Cerebellar nuclear complex (tissue), 1 donor: ENCODE measurements at places on chromosomes 2 and 18.

- no peak for DNase-seq
These were observed 160.7 kb upstream of the SP5 start for GRCh38 chr2:170554278-170554955.

- no peak for DNase-seq
These were observed 504.8 kb downstream of the PIK3C3 start for GRCh38 chr18:42459873-42460272.

- no peak for DNase-seq
These were observed 1.0 kb upstream of the B3GNT7 start for GRCh38 chr2:231394211-231395141.

GRCh38 chr2:240701091-240701735 is 9.5 kb downstream of the AQP12A start:
- DNase-seq = no peak

DNA sequence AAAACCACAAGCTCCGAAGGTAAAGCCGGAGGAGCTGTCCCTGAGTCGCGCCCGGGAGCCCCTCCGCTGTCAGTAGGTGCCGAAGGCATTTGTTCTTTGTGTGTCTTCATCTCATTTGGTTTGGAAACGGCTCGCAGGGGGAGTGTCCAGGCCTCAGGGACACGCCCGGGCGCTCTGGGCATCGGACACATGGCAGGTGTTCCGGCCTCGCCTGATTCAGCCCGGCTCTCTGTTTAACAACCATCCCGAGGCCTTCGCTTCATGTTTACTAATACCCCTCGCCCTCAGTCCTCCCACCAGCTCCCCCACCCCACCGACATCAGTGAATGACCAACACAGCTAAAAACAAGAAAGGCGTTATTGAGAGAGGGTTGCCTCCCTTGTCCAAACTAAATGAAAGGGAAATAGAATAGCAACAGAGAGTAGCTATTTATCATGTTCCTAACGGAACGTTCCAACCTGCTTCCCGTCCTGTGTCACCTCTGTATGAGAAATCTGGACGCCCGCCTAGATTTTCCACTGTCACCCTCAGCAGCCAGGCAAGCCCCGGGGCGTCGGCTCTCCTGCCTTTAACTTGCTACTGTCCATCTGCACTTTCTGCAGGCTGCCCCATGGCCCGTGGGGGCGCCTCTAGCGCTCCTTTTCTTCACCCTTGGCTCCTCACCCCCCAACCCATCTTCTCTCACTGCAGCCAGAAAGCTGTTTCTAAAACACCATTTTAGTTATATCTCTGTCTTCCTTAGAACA is 73.9 kb downstream of the MYCN start:
- no peak for DNase-seq

DNA sequence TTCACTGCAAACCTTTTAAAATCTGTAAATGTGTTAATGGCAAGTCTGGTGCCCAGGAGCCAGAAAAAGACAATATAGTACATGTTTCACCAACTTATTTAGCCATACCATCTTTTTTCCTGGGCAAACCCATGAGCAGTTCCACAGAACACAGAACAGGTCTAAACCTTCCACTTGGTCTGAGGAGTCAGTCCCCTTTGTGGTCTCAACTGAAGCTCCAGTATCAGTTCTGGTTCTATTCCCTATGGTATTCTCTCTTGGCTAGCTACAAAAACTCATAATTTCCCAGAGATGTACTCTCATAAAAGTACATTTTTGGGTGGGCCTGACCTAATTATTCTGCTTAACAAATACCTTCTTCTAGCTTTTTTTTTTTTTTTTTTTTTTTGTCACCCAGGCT is 31.2 kb downstream of the STK17B start:
- no peak for DNase-seq

DNA sequence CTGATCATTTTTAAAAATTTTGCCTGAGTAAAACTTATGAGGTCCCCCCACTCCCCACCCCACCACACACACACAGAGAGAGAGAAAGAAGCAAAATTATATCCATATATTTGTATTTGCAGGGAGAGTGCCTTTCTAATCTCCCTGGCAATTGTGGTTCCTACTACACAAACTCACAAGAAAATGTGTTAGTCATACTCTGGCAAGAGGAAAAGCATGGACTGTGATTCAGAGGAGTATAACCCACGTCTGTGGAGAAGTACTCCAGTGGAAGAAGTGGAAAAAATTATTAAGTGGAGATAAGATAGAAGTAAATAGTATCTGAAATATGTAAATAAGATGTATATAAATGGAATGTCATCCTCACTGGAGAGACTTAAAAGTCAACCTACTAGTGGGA is 114.0 kb downstream of the DSEL start:
- no peak for DNase-seq

GRCh38 chr2:232341739-232342126 is 36.8 kb upstream of the ALPP start:
- no peak for DNase-seq

GRCh38 chr2:124269348-124269747 is 244.3 kb downstream of the CNTNAP5 start:
- no peak for DNase-seq

DNA sequence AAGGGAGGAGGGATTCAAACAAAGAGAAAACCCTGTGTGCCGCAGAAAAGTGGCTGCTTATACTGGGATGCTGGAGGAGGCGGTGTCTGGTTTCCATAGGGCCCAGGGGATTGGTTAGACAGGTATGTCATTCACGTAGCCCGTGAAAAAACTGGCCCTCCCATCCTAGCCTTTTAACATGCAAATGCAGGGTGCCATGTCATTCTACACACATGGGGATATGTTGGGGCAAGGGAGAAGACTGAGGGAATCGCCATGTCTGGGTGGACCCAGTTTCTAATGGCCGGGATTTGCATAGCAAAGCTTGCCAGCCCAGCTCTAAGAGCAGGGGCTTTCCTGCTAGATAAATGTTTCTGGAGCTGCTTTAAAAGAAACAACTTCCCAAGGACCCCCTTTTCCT is 8.2 kb upstream of the RNU2-63P start:
- no peak for DNase-seq

DNA sequence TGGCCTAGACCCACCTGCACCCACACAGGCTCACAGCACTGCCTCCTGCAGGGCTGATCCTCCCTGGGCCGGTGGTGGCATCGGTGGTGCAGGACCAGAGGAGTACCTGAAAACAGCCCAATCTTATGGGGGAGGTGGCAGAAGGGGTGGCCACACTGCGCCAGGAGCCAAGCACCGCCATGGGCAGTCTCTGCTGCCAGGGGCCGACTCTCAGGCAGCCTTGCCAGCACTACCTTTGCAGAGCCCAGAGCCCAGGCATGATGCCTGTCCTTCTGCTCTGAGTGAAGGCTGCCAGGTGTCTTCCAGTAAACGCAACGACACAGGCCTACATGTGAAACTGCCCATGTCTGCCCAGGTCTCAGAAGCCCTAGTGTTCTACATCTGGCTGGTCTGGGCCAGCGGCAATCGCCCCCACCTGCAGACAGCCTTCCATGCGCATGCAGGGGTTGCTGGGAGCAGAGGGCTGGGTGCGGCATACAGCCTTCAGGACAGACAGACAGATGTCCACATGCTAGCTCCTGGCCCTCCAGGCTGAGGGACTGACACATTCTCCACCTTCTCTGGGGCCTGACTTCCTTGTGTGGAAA is 6.8 kb downstream of the HS6ST1 start:
- peak; percentile 72 for DNase-seq

- DNase-seq = no peak
These were observed 238.8 kb downstream of the LDLRAD4 start for GRCh38 chr18:13457327-13457726.

- no peak for DNase-seq
These were observed 90.6 kb downstream of the SEPTIN10 start for GRCh38 chr2:109523121-109523520.

DNA sequence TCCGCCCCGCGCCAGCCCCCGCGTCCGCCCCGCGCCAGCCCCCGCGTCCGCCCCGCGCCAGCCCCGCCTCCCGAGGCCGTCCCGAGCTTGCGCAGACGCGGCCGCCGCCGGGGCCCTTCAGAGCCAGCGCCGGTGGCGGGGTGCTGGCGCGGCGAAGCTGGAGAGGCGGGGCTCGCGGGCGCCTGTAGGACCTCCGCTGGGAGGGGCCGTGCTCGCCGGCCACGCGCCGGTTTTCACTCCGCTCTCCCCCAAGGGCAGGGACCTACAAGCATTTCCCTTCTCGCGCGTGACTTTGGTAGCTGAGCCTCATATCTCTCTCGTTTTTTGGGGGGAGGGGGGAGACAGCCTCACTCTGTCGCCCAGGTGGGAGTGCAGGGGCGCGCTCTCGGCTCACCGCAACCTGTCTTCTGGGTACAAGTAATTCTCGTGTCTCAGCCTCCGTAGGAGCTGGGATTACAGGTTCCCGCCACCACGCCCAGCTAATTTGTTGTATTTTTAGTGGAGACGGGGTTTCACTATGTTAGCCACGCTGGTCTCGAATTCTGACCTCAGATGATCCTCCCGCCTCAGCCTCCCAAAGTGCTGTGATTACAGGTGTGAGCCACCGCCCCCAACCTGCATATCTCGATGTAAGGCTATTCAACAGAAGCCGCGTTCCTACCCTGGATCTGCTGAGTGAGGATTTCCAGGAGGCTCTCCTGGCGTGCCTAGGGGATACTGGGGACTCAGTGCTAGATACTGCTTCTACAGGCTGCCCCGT is at the start of gene ZNF514:
ZNF514 (minus strand) TSS at position 159 of the 760 bp plus-strand sequence. CDS start 6,595 bp downstream, outside the sequence.
- no peak for DNase-seq

DNA sequence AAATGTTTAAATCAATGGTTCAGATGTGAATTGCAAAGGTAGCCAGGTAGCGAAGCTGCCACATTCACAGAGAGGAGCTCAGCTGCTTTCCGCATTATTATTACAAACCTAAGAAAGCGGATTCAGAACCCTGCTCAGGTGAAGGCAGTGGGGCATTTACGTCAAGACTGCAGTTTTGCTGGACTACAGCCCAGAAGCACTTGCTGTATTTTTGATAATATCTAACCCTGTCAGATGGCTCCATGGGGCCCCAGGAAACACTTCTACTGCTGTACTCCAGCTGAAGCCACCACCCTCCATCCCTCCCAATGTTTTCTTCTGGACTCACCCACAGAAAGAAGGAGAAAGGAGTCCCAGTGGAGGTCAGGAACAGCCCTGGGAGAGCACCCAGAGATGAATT is 96.9 kb downstream of the TPO start:
- DNase-seq = no peak

DNA sequence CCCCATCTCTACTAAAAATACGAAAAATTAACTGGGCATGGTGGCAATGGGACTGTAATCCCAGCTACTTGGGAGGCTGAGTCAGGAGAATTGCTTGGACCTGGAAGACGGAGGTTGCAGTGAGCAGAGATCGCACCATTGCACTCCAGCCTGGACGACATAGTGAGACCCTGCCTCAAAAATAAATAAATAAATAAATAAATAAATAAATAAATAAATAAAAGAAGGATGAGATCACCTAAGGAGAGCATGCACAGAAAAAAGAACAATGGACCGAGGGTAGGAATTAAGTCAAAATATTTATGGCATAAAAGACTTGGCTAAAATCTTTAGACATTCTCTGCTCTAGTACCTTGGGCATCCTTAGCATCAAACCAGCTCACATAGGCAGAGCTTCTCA is 8.9 kb upstream of the RBMS1 start:
- no peak for DNase-seq

GRCh38 chr18:8536922-8537321 is 72.3 kb upstream of the RAB12 start:
- DNase-seq = no peak

DNA sequence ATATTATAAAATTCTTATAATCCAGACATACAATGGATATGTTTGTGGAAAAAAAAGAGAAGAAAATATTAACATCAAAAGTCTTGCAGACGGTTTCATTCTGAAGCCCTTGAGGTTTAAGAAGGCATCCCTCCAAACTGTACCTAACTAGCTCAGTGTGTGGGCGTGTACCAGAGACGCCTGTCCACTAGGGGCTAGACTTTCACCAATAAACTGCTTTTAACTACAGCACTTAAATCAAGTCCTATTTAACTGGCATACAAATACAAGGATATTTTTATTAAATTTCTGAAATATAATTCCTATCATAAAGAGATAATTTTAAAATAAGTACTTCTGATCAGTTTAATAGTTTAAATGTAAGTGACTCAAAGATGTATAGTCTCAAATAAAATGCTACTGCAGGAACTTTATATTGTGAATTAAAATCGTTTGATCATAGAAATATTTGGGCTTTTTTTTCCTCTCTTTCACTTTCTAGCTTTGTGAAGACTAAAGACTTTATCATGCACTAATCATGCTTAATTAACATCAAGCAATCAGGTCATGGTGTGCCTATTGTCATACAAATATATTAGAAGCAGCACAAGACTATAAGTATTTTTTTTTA is 437.7 kb downstream of the SATB2 start:
- DNase-seq = no peak

GRCh38 chr2:8495189-8495989 is 186.5 kb upstream of the ID2 start:
- no peak for DNase-seq

DNA sequence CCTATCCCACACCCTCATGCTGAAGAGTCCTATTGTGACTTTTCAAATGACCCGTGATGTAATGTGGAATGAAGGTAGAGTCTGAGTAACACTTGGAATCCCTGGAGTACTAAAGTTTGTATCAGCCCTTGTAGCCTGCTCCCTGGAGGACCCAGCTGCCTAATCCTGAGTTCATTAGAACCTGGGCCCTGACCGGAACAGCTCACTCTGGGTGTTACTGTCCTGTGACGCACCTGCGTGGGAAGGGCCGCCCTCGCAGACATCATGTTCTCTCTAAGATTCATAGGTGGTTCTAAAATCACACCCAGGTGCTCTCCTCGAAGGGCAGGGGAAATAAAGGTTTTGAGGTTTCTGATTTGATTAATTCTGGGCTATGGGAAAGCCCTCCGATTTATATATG is 62.3 kb downstream of the NCK2 start:
- no peak for DNase-seq

DNA sequence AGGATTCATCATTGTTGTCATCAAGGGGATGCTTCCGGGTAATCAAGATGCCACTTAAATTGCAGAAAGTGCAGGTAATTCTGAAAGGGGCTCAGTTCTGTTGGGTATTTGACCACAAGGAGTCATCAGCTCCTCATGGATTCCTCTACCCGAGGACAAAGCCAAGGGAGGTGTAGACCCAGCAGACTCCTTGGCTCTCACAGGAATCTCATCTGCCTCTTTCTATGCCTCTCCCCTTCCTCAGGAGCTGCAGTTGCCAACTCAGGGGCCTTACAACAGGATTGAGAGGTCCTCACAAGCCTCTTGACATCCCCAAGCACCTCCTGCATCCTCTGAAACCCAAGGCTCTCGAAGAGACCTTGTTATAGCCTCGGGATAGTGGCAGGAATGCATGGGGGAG is 44.0 kb downstream of the ITGB6 start:
- no peak for DNase-seq

- DNase-seq = no peak
These were observed 189.0 kb downstream of the PTH2R start for GRCh38 chr2:208595386-208596275.

DNA sequence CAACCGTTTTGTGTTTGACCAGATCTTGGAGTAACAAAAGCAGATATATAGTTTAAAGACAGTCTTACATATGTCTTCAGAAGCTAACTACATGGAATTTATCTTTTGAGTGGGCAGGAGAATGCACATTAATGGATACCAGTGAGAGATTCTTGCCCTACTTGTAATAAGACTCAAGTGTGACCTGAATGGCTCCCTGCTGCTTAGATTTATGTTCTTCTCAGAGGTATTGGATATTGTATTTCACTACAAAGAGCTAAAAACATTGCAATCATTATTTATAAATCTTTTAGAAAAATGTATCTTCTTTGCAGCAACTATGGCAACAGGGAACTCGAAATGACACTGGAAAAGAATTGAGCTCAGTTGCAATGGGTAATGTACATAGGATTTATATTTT is 227.7 kb downstream of the LRRTM4 start:
- DNase-seq = no peak
